ENCODE measurements at places on chromosomes 4 and X. TPM values are rescaled to one million over a fixed set of nuclear protein-coding genes. Genes with fewer than 3 reads are reported as not detected.

DNA sequence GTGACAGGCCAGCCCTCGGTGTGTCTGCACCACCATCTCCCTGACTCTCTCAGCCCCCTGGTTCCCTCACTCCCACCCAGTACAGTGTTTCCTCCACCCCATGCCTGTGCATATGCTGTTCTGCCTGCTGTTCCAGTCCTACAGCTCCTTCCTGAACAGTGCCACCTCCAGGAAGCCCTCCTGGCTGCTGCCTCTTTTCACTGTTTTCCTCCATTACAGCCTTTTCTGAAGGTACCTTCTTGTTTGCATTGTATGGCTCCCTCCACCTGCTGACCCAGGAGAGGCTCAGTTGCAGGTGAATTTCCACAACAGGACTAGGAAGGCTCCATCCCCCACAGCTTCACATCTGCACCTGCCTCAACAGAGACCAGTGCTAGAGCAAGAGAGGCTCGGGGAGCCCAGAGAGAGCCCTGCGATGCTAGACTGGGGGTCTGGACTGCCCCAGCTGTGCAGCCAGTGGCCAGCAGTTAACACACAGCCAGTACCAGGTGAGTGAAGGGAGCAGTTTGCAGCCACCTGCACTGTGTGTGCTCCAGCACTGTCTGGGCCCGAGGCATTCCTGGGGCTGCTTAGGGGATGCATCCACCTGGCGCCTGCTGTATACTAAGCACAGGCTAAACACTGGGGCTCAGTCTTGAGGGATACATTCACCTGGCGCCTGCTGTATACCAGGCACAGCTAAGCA, 92.0 kb downstream of the ADRA2C start:
- DNase-seq = no peak
- no peaks in the 10 kb centered on the region for H3K36me3 ChIP-seq

DNA sequence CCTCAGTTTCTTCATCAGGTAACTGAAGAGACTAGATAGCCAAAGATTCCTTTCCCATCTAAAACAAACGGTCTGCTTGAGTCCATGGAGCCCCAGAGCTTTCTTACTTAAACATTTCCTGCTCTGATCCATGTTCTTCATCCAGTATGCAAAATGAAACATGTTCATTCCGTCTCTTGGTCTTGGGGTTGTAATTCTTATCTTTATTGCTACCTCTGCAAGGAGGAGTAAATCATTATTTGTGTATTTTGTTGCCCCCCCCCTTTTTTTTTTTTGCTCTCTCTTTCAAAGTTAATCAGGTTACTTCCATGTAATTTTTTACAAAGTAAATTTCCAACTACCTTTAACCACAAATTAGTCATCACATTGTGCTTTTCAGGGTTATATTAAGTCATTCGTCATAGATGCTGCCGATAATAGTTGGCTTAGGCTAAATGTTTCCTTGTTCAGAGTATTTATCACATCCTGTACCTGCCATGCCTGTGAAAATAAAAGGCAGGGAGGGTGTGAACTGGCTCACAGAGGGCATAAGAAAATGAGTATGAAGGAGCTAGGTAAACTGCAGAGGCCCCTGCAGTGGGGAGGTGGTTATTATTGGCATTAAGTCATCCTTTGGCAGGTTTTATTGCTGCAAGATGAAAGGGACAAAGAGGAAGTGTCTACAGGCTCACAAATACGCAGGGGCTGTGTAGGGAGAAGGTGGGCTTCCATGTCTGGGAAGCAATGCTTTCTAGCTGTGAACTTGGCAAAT, 76.7 kb upstream of the HS3ST1 start:
- H3K36me3 ChIP-seq = peaks cover 3% of the 10 kb centered on the region
- DNase-seq = peak; percentile 11
- peaks cover 2% of the 10 kb centered on the region for H3K27me3 ChIP-seq
- peaks cover 32% of the 10 kb centered on the region for H3K4me1 ChIP-seq
- H3K4me3 ChIP-seq = no peak overlapping the region

NDST4 gene
- total RNA-seq = not detected

UGT2B10 gene
- not detected for total RNA-seq

- H3K36me3 ChIP-seq = no peaks in the 10 kb centered on the region
- peaks cover 9% of the 10 kb centered on the region for H3K27me3 ChIP-seq
- H3K4me3 ChIP-seq = no peak overlapping the region
These were observed 230.5 kb downstream of the IDS start for GRCh38 chrX:149274516-149275105.

ADH1A gene
- total RNA-seq = not detected

GRCh38 chr4:147118528-147118927, 172.9 kb upstream of the TTC29 start:
- no peaks in the 10 kb centered on the region for H3K4me1 ChIP-seq
- no peak overlapping the region for H3K4me3 ChIP-seq
- H3K27me3 ChIP-seq = no peaks in the 10 kb centered on the region

DNA sequence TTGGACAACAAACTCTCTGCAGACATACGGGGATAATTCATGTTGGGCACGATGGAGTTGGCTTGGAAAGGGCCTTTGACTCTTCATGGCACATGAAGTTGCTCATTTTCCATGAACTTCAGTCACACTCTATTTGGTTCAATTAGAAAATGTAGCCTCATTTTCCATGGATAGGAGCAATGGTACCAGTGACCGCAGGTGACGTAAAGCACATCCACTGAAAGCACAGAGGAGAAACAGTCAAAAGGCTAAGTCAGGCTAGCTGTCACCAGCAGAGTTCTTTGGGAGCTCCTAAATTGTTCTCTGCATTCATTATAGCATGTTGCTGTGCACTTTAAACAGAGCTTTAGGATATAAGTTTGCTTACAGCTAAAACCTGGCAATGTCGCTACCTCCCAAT, 39.9 kb upstream of the MAP3K15 start:
- H3K27ac ChIP-seq = peak overlapping the region; percentile 76
- H3K27me3 ChIP-seq = no peaks in the 10 kb centered on the region
- no peak overlapping the region for H3K4me3 ChIP-seq
- peaks cover 2% of the 10 kb centered on the region for H3K36me3 ChIP-seq
- no peak for DNase-seq

MAGEB10 gene
- total RNA-seq = not detected

- peaks cover 7% of the 10 kb centered on the region for H3K4me1 ChIP-seq
- H3K27ac ChIP-seq = no peak overlapping the region
- no peak overlapping the region for H3K4me3 ChIP-seq
- H3K36me3 ChIP-seq = peaks cover 32% of the 10 kb centered on the region
These were observed 137.5 kb downstream of the AFAP1 start for GRCh38 chr4:7802093-7802726.

GRCh38 chr4:177079327-177079726, 230.3 kb upstream of the NEIL3 start:
- H3K27me3 ChIP-seq = no peaks in the 10 kb centered on the region
- no peaks in the 10 kb centered on the region for H3K4me1 ChIP-seq
- H3K4me3 ChIP-seq = no peak overlapping the region
- no peaks in the 10 kb centered on the region for H3K36me3 ChIP-seq
- DNase-seq = no peak

- no peak overlapping the region for H3K4me3 ChIP-seq
- H3K36me3 ChIP-seq = no peaks in the 10 kb centered on the region
- no peak for DNase-seq
- no peaks in the 10 kb centered on the region for H3K4me1 ChIP-seq
These were observed 859.5 kb upstream of the NDST4 start for GRCh38 chr4:115972967-115973366.

DNA sequence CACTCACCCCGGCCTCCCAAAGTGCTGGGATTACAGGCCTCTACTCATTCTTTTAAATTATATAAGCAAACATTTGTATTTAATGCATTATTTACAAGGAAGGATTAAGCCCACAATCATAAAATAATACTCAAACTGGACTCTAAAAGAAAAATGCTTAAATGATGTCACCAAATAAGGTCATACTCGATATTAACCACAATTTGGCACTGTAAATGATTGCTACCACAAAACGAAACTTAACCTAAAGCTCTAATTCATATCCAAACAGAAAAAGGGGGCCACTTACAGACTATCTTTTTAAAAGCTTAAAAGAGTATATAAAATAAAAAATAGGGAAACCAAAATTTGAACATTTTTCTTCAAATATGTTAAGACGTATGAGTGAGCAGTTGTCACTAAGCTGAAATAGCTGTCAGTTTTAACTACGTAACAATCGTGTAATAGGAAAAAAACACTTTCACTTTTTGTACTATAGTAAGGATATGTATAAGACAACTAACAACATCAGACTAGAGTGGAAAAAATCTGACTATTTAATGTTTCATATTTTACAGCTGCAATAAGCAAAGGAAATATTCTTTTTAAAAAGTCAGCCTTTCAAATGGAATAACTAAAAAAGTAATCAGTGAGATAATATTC, 108.2 kb upstream of the GPR34 start:
- H3K36me3 ChIP-seq = peaks cover 28% of the 10 kb centered on the region
- H3K4me1 ChIP-seq = no peaks in the 10 kb centered on the region
- no peak overlapping the region for H3K27ac ChIP-seq
- H3K4me3 ChIP-seq = no peak overlapping the region

DNA sequence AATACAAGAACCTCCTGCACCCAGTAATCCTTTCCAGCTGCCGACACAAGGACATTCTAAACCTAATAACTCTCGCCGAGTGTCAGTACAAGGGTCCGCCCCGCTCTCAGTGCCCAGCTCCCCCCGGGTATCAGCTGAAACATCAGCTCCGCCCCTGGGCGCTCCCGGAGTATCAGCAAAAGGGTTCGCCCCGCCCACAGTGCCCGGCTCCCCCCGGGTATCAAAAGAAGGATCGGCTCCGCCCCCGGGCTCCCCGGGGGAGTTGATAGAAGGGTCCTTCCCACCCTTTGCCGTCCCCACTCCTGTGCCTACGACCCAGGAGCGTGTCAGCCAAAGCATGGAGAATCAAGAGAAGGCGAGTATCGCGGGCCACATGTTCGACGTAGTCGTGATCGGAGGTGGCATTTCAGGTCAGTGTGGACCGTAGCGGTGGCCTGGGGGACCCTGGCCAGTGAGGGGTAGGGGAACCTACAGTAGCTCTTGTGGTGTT, at the start of gene MAOA:
Gene MAOA (plus strand): TSS at position 295 of the 490 bp plus-strand sequence. CDS start 43 bp downstream, at position 338.
- H3K36me3 ChIP-seq = peaks cover 19% of the 10 kb centered on the region
- DNase-seq = peak; percentile 55
- no peaks in the 10 kb centered on the region for H3K27me3 ChIP-seq
- peaks cover 17% of the 10 kb centered on the region for H3K4me1 ChIP-seq
- H3K27ac ChIP-seq = peak within 1 kb of the TSS; percentile 87
- H3K4me3 ChIP-seq = peak within 1 kb of the TSS; percentile 97

- DNase-seq = no peak
- H3K4me3 ChIP-seq = no peak overlapping the region
- H3K27me3 ChIP-seq = peaks cover 11% of the 10 kb centered on the region
- no peak overlapping the region for H3K27ac ChIP-seq
These were observed 171.3 kb downstream of the SOWAHB start for GRCh38 chr4:76726631-76727030.
